ENCODE measurements at places on chromosomes 3 and 15.

GRCh38 chr3:175404027-175404426, 544.9 kb downstream of the NAALADL2 start:
- no peak for DNase-seq

DNA sequence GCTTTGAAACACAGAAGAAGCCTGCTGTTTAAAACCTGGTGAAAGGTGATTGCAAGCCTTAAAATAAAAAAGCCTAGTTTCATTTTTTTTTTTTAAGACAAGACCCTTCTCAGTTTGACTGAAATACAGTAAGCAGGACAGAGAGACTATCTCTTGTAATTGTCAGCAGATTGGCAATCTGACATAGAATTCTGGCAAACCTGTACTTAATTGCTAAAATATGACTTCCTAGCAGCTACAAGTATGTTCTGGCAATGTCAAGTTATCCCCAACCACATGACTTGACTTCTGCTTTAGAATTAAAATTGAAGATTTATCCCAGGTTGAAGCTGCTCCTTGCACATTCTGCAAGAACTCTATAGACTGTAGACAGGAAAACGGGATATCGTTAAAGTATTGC, 232.8 kb upstream of the NR2F2 start:
- no peak for DNase-seq

DNA sequence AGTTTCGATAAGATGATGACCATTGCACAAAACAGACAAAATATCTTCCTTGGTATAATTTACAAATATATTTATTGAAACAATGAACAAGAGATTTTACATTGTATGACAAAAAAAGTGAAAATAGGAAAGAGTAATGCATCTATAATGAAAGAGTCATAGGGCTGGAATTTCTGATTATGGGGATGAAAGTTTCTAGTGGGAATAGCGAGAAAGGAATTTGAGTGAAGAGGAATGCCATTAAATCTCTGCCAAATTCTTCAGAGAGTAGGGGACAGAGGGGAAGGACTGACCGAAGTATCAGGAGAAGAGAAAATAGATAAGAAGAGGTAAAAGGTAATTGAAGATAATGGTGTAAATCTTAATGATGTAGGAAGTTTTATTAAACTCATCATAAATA, 125.4 kb downstream of the VGLL3 start:
- no peak for DNase-seq

GRCh38 chr3:39433642-39434041, 27.1 kb downstream of the RPSA start:
- no peak for DNase-seq

Data from NAMALWA (cell line).